ENCODE measurements at places on chromosomes 1 and 21.

DNA sequence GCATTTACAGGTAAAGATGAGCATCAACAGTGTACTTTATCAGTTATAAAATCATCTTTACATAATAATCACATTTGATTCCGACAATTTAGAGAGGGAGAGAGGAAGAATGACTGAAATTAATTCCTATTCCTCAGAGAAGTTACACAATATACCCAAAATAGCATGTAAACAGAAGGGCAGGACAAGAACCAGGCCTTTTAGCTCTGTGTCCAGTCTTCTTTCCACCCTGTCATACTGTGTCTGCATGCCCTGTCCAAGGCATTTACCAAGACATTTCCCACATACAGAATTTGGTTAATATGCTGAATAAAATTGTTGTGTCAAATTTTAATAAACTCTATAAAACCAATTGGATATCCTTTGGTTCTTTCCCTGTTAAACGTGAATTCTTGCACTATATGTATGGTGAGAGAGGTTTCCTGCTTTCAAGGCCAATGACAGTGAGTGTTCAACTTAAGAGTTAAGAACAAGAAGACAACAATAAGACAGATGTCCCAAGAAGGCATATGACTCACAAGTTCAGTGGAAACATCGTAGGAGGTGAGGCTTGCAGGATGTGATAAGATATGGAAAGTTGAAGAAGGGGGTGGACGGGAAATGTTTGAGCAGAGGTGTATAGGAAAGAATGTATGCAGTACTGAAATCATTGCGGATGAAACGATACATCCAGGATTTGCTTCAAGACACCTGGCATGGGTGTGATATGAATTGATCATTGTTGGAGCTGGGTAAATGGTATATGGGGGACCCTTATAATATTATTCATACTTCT lies 20.8 kb downstream of the LRRC8B start:
- DNase-seq: no peak

DNA sequence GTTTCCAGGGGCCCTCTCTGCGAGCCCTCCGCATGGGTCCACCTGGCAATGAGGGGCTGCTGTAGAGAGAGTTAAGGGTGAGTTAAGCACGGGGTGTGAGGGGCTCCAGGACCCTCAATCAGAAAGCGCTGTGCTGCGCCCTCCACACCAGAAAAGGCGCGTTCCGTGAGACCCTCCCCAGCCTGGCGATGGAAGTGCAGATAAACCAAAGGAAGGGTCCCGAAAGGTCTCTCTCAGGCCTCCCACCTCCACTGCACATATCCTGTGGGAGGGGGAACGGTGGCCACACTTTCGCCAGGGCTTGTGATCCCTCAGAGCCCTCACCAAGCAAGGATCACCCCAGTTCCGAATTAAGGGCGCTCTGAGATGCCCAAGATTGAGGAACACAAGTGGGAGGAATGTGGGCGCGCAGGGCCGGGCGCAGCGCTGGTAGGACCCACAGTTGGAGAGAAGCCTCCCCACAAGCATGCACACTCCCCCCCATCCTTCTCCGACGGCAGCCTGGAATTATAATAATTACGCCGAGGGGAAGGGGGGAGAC lies 1.1 kb downstream of the WNT3A start:
- no peak for DNase-seq

- no peak for DNase-seq
These were observed 35.9 kb downstream of the COL18A1 start for GRCh38 chr21:45440736-45441350.

- no peak for DNase-seq
These were observed 25.8 kb downstream of the NDUFS5 start for GRCh38 chr1:39051956-39052355.

GRCh38 chr1:74468982-74469603 lies 43.3 kb downstream of the LRRC53 start:
- DNase-seq: no peak

- DNase-seq: no peak
These were observed 12.3 kb upstream of the IFNLR1 start for GRCh38 chr1:24199291-24199900.

DNA sequence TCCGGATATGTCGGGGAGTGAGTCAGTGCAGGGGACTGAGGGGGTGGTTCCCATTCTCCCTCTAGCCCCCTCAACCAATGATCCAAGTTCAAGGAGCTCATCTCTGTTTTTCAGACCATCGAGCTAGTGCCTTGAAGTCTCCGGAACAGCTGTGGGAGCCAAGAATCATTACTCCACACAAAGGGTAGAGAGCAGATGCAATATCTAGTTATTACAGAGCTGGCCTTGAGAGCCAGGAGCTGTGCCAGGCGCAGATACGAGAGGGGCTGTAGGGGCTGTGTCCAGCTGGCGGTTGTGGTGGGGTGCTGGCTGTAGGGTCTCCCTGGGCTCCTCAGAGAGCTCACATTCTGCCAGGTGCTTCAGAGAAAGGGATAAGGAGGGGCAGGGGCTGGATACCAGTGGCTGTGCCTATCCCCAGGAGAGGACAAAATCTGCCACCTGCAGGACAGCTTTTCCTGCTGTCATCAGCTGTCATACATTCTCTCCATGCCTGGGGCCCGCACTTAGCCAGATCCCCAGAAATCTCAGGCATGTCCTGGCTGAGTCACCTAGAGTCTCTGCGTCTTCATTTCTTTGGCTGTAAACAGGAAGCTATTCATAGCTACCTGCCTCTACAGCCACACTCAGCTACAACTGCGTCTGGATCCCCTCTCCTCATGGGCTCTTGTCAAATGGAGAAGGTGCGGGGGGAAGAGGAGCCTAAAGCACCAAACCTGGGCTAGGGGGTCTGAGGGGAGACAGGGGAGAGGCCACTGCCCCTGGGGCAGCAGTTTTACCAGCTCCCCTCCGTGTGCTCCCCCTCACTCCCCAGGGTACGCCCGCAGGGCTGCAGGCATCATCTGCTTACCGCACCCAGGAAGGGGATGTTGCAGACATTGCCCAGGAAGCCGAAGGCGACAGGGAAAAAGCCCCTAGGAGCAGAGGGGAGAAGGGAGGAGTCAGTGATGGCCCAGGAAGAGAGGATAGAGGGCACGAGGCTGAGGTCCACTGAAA lies 2.4 kb upstream of the KISS1 start:
- no peak for DNase-seq

GRCh38 chr21:31364253-31364945 lies 20.3 kb upstream of the TIAM1 start:
- DNase-seq: no peak

- DNase-seq: no peak
These were observed 252.2 kb downstream of the FAF1 start for GRCh38 chr1:50707824-50708223.

GRCh38 chr1:205777994-205778393 lies 2.7 kb upstream of the RAB29 start:
- no peak for DNase-seq

- DNase-seq: no peak
These were observed at the start of gene FCER1G for GRCh38 chr1:161215076-161215475. FCER1G (plus strand) TSS chr1:161215295; CDS start chr1:161215322, 27 bp downstream.

Measured in stimulated activated CD8-positive, alpha-beta memory T cell treated with anti-CD3 and anti-CD28 coated beads, Interleukin-7, amount 100 ng/mL, for 48 hours (primary cell).